ENCODE measurements at places on chromosomes 16 and 17. TPM values are rescaled to one million over a fixed set of nuclear protein-coding genes. Genes with fewer than 3 reads are reported as not detected.

The SNX20 gene
- total RNA-seq = 0.75 TPM

The ADGRG3 gene
- 0.04 TPM for total RNA-seq

GRCh38 chr17:2396192-2396567 lies 4.7 kb downstream of the MNT start:
- DNase-seq = no peak
- no peaks in the 10 kb centered on the region for H3K36me3 ChIP-seq
- H3K27me3 ChIP-seq = no peaks in the 10 kb centered on the region
- H3K4me1 ChIP-seq = peaks cover 67% of the 10 kb centered on the region
- peak overlapping the region; percentile 100 for H3K27ac ChIP-seq

DNA sequence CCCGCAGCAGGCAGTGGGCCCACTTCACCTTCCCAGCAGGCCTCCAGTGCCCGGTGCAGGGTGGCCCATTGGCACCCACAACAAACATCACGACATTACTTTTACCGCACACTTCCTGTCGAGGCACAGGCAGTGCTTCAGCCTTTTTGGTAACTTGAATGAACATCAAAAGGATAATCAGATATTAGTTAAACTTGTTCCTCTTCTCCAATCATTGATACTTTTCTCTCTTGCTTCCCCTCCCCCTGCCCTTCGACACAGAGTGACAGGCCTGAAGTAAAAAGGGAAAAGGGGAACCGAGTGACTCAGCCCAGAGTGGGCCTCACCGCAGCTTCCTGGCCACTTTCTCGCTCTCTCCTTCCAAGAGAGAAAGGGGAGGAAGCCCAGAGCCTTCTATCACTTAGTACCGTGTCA lies 507.0 kb downstream of the MAF start:
- DNase-seq = peak; percentile 56
- H3K27me3 ChIP-seq = no peaks in the 10 kb centered on the region
- H3K27ac ChIP-seq = no peak overlapping the region

The KCNJ16 gene
- 0.22 TPM for total RNA-seq

The SLC9A5 gene
- total RNA-seq = 0.40 TPM

DNA sequence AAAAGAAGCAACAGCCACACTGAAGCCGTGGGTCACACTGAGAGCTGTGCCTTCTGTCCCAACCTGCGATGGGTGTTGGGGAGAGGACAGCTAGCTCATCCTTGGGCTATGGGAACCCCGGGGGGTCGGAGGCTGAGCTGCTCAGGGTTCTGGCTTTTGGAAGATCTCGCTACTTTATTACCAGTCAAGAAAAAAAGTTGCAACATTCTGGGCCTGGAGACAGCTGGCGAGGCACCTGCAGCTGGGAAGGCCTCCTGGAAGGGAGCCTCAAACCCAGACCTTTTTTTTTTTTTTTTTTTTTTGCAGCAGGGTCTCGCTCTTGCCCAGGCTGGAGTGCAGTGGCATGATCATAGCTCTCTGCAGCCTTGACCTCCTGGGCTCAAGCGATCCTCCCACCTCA lies 24.9 kb downstream of the TPSD1 start:
- no peak for DNase-seq
- no peak overlapping the region for H3K4me3 ChIP-seq
- peaks cover 63% of the 10 kb centered on the region for H3K27me3 ChIP-seq
- H3K36me3 ChIP-seq = no peaks in the 10 kb centered on the region
- peaks cover 22% of the 10 kb centered on the region for H3K4me1 ChIP-seq
- no peak overlapping the region for H3K27ac ChIP-seq

GRCh38 chr16:82845116-82845515 lies 218.3 kb downstream of the CDH13 start:
- H3K4me1 ChIP-seq = peaks cover 7% of the 10 kb centered on the region
- H3K27ac ChIP-seq = no peak overlapping the region
- no peaks in the 10 kb centered on the region for H3K36me3 ChIP-seq

The TPSD1 gene
- total RNA-seq = not detected

GRCh38 chr17:56919717-56920116 lies 5.9 kb upstream of the TRIM25 start:
- no peak for DNase-seq
- H3K27ac ChIP-seq = no peak overlapping the region
- H3K4me1 ChIP-seq = peaks cover 9% of the 10 kb centered on the region

DNA sequence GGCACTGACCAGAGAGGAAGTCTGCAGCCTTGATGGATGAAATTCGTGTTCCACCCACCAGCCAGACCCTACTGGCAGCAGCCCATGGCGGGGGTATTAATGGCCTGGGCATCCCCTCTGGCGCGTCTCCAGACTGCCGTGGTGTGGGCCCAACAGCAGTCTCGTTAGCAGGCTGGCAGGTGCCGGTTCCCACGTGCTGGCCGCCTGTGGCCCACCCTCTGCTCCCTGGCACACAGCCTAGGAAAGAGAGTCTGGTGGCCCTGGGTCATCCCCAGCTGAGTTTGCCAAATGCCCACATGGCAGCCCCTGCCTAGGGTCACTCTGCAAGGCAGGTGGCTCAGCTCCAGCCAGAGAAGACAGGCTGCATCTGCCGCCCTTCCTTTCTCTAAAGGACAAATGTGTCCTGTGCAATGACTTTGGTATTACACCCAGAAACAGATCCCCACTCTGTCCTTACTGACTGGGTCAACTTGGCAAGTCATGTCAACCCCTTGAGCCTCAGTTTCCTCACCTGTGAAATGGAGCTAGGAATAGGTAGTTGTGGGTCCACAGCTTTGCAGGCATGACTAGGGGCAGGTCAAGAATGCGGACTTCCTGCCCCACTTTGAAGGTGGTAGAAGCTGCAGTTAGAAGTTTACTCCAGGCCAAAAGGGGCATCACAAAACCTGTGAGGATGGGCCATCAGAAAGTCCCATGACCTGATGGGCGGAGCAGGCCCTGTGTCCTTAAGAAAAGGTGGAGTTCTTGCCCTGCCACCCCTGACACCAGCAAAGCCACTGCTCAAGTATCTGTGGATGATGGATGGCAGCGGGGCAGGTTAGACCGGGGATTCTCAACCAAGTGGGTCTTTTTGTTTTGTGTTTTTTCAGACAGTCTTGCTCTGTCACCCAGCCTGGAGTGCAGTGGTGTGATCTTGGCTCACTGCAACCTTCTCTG lies 76.6 kb downstream of the ABCC6 start:
- peak; percentile 80 for DNase-seq
- peaks cover 8% of the 10 kb centered on the region for H3K27me3 ChIP-seq
- H3K36me3 ChIP-seq = peaks cover 2% of the 10 kb centered on the region
- no peak overlapping the region for H3K27ac ChIP-seq

DNA sequence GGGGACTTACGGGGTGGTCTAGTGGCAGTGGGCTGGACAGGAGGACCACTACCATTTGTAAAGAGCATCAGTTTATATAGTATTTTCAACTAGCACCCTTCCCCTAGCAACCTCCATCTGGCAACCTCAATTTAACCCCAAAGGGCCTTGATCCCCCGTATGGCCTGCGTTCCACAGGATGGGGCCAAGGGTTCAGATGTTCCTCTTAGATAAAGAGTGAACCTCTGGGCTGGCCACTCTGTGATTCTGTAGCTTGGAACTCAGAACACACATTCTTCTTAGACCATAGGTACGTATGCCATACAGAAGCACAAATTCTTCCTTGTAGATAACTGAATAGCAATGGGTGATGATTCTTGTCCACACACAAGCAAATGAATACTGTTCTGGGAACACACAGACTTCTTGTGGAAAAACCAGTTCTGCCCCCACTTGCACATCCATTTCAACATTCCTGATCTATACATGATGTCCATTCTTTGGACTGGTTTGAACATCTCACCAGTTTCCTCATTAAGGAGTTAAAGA lies 1.9 kb upstream of the GGA2 start:
- no peak for DNase-seq
- no peak overlapping the region for H3K4me3 ChIP-seq
- no peak overlapping the region for H3K27ac ChIP-seq
- peaks cover 12% of the 10 kb centered on the region for H3K36me3 ChIP-seq

DNA sequence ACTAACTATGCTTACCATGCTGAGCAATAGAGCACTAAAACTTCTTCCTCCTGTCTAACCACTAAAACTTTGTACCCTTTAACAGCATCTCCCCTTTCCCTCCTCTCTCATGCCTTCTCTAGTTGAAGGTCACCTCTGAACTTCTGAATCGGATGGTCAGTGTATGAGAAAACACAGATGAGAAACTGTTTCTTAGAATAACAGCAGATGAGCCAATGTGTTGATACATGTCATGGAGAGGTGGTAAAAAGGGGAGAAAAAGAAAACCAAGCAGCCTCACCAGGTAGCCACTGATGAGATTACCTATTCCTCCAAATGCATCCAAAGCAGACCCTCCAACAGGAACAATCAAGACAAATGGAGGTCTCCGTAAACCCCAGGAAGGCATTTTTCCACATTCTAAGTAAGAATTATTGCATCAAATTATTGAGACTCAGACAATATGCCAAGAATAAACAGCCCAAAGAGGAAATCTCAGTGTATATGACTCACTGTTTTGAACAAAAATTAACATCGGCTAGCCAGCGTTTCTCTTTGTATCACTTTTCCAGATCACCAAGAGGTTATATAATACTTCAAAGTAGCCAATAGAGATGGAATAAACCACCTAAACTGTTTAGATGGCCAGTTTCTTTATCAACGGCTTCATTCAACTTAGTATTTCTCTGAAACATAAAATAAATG lies 793.3 kb upstream of the SOX9 start:
- no peaks in the 10 kb centered on the region for H3K27me3 ChIP-seq
- no peaks in the 10 kb centered on the region for H3K4me1 ChIP-seq
- peak; percentile 68 for DNase-seq
- H3K36me3 ChIP-seq = no peaks in the 10 kb centered on the region
- no peak overlapping the region for H3K27ac ChIP-seq
- H3K4me3 ChIP-seq = no peak overlapping the region

DNA sequence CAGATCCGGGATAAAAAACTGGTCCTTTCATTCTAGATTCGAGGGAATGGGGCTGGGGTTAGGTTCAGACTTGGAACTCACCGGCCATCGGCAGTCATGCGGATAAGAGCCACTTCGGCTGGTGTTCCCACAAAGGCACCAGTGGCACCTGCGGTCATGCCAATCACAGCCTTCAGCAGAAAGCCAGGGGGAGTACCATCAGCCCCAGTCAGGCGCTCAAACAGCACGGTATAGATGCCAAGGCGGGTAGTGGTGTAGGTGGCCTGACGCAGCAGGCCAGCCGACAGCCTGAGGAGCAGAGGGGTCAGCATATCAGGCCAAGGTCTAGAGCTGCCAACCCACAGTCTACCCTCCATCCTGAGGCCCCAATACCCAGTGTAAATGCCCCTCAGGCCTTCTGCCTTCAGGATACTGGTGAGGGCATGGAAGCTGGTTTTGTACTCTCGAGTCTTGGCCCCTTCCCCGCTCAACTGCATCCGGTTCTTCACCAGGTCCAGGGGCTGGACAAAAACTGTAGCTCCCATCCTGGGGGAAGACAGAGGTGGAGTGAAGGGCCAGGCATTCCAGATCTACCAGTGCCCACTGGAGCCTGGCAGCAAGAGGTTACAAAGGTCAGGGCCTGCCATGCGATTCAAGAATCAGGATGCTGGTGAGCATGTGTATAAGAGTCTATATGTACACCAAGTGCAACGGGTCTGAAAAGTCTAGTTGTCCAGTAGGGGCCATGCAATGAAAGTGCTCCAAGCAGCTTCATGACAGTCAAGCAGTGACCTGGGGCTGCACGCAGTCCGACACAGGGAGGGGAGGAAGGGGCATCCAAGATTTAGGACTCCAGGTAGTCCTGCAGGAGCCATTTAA lies 929 bp downstream of the SLC25A11 start:
- H3K4me1 ChIP-seq = peaks cover 32% of the 10 kb centered on the region
- peak overlapping the region; percentile 73 for H3K4me3 ChIP-seq
- no peak for DNase-seq
- peak overlapping the region; percentile 88 for H3K27ac ChIP-seq
- peaks cover 54% of the 10 kb centered on the region for H3K36me3 ChIP-seq

The MARCHF10 gene
- 0.40 TPM for total RNA-seq

GRCh38 chr16:58329135-58329534 lies 34.3 kb upstream of the PRSS54 start:
- H3K4me1 ChIP-seq = no peaks in the 10 kb centered on the region
- no peak for DNase-seq
- no peaks in the 10 kb centered on the region for H3K36me3 ChIP-seq
- no peaks in the 10 kb centered on the region for H3K27me3 ChIP-seq
- H3K27ac ChIP-seq = no peak overlapping the region

The ADAP2 gene
- total RNA-seq = 7.9 TPM

The ZNF385C gene
- total RNA-seq = 2.8 TPM

The CCT6B gene
- total RNA-seq = 2.4 TPM

DNA sequence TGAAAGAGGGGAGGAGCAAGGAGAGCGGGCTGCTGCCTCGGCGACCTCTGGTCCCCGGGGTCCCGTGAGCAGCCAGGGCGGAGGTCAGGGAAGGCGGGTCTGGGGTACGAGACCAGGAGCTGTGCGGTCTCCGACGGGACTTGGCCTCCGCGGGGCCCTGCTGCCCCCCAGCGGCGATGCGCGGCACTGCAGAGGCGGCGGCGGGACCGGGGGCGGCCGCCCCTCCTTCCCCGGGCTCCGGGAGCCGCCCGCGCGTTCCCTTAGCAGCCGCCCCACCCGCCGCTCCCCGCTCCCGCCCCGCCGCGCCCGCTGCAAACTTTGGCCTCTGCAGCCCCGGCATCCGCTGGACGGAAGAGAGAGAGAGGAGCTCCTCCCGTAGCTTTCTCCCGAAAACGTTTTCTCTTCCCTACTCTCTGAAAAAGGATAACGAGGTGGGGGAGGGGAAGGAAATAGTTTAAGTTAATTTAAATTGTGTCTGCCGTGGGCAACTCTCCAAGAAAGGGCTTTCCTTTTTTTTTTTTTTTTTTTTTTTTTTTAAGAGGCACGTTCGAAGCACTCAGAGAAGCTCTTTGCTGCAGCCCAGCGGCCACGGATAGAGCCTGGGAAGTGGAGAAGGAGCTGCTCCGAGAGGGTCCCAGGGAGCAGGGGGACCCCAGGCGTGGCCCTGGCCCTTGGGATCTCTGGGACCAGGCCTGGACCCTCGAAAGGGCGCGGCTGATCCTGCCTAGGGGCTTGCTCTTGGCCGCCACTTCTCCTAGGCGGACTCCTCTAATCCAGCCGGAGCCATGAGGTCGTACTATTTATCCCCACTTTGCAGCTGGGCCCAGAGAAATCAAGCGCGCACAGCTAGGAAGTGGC lies 43.2 kb downstream of the C16orf82 start:
- peak overlapping the region; percentile 37 for H3K4me3 ChIP-seq
- no peaks in the 10 kb centered on the region for H3K27me3 ChIP-seq
- H3K4me1 ChIP-seq = peaks cover 10% of the 10 kb centered on the region
- peak overlapping the region; percentile 74 for H3K27ac ChIP-seq
- H3K36me3 ChIP-seq = no peaks in the 10 kb centered on the region

- no peak overlapping the region for H3K4me3 ChIP-seq
- H3K36me3 ChIP-seq = no peaks in the 10 kb centered on the region
- no peaks in the 10 kb centered on the region for H3K27me3 ChIP-seq
- no peak for DNase-seq
- H3K4me1 ChIP-seq = no peaks in the 10 kb centered on the region
- no peak overlapping the region for H3K27ac ChIP-seq
Measured at GRCh38 chr16:27901956-27902355, 161.6 kb downstream of the GSG1L start.

DNA sequence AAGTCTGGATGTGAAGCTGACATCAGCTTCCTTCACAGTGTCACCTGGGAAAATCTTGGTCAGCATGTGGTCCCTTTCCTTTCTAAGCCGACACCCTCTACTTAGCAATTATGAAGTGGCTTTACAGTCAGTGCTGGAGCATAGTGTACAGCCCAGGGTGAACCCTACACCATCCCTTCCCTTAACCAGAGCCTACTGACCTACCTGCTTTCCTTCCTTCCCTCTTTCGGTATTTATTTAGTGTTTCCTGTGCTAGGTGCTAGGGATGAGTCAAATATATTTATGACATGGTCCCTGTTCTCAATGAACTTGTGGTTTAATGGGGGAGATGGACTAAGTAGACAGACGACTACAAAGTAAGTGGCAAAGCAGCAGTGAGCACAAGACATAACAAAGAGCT lies 77.5 kb downstream of the CDK5R1 start:
- H3K4me3 ChIP-seq = no peak overlapping the region
- H3K27ac ChIP-seq = no peak overlapping the region
- DNase-seq = no peak
- no peaks in the 10 kb centered on the region for H3K4me1 ChIP-seq
- no peaks in the 10 kb centered on the region for H3K36me3 ChIP-seq

All from muscle of leg (tissue), 16 donors.